Activated CD4-positive, alpha-beta memory T cell treated with anti-CD3 and anti-CD28 coated beads for 36 hours (primary cell): ENCODE measurements at places on chromosomes 7 and 10.

GRCh38 chr7:111758332-111758731 lies 196.0 kb upstream of the IMMP2L start:
- DNase-seq: no peak

GRCh38 chr10:21292763-21293517 lies 232.5 kb downstream of the SKIDA1 start:
- no peak for DNase-seq

DNA sequence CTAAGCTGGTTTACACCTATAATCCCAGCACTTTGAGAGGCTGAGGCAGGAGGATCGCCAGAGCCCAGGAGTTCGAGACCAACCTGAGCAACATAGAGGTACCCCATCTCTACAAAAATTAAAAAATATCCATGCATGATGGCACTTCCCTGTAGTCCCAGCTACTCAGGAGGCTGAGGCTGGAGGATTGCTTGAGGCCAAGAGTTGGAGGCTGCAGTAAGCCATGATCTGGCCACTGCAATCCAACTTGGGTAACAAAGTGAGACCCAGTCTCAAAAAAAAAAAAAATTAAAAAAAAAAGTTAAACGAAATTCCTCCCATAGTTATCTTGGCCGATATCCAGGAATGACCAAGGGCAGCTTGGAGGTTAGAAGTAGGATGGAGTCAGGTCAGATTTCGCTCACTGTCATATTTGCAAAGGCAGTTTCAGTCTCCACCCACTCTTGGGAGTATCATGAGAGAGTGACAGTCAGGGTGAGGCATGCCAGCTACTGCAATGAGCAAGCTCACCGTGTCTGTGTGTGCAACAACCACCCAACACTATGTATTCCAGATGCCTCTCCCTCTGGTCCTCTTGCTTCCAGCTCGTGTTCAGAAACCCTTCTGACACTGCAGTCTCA lies 6.0 kb upstream of the ZDHHC4 start:
- DNase-seq: peak; percentile 42

DNA sequence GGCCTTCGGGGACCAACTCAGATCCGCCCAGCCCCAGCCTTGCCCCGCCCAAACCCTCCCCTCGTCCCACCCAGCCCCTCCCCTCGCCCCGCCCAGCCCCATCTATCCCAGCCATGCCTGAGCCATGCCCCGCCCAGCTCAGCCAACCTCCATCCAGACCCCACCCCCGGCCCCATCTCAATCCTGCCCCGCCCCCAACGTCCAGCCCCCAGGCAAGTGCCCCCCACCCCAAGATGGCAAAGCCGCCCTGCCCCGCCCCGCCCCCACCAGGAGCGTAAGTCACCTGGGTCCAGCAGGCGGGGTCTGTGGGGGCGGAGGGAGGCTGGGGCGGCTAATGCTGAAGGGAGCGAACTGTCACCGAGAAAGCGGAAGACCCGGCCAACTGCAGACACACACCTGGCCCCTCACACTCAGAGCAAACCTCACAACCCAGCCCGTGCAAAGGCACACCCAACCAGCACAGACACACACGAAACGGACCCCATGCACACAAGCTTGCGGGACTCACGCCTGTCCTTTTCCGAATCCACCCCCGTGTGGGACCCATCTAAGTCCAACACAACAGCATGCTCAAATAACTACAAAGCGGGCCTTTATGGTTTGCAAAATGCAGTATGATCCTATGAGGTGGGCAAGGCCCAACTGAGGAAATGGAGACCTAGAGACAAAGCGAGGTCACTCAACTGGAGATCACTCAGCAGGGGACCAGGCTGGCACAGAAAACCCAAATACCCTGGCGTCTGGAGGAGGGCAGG lies 11.5 kb upstream of the OGA start:
- peak; percentile 76 for DNase-seq

DNA sequence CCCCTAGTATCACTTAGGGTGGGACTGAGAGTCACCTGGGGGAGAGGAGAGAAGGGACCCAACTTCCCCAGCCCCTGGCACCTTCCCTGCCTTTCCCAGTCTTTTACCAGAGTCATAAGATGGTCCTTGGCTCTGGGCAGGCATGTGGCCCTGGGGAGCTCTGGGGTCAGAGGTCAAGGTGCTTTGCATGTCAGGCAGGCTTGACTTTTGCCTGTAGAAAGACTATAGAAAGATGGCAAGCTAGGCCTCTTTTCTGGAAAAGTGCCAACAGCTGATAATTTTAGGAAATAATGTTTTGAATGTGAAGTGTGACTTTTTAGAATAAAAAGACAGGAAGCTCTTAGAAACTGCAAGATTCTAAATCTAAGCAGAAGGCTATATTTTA lies 67.5 kb downstream of the MKI67 start:
- no peak for DNase-seq

GRCh38 chr7:30177965-30178364 lies 43.2 kb downstream of the MTURN start:
- no peak for DNase-seq

DNA sequence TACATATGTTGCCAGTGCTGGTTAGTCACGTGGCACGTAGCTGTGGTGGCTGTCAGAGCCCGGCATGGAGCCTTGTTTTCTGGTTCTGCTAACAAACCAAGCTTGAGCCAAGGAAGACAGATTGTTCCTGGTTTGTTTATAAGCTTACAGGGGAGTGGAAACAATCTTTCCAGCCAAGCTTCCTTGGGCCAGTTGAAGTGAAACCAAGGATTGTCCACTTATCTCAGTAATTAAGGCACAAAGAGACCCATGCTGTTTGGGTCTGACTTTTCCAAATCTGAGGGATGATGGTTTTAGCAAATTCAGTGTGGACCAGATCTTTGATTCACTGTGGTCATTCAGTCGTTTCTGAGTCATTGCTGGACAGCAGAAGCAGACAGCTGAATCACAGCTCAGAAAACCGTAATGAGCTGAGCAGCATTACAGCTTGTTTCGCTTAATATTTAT lies 297.3 kb upstream of the COBL start:
- DNase-seq: no peak

GRCh38 chr7:50653981-50654425 lies 88.8 kb upstream of the DDC start:
- no peak for DNase-seq

DNA sequence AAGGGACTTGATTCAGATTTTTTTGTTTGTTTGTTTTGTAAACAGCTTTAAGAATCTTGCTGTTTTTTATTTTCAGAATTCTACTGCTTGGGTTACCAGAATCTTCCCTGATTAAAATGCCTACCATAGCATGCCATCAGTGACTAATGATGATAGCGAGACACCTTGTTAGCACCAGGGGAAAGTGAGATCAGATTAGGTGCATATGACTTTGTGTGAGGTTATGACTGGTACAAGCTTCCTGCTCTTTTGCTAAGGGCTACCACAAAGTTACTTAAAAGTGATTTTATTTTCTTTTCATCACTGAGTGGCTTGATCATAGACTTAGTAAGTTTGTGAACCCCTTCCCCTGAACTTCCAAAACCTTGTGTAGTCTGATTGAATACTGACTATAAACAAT lies 93.5 kb downstream of the SND1 start:
- peak; percentile 11 for DNase-seq

- DNase-seq: no peak
Measured at GRCh38 chr7:77536017-77536412, 1.1 kb upstream of the PTPN12 start.

- DNase-seq: no peak
Measured at GRCh38 chr7:4824120-4824775, 37.6 kb downstream of the PAPOLB start.

GRCh38 chr7:147071536-147071935 lies 954.9 kb downstream of the CNTNAP2 start:
- DNase-seq: no peak

DNA sequence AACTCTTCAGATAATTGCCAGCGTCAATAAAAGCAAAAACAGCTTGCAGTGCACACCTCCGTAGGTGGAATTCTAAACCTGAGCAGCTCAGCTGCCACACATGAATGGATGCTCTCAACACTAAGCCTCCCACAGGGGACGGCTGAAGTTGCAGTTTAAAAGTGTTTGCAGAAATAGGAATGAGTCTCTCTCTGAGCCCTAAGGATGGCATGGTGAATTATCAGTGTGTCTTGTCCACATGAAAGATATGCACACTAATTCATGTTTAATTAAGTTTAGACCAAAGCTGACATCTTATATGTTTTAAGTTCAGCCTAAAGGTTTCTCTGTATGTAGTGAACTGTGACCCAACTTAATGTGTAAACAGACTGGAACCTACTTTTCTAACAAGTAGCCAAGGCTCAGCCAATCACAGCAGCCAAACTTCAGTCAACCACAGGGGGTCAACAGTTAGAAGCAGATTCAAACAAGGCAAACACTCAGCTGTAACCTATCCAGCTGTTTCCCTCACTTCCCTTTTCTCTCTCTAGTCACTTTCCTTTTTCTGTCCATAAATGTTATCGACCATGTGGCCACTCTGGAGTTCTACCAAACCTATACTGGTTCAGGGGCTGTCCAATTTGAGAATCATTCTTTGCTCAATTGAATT lies 38.1 kb downstream of the CTTNBP2 start:
- no peak for DNase-seq

DNA sequence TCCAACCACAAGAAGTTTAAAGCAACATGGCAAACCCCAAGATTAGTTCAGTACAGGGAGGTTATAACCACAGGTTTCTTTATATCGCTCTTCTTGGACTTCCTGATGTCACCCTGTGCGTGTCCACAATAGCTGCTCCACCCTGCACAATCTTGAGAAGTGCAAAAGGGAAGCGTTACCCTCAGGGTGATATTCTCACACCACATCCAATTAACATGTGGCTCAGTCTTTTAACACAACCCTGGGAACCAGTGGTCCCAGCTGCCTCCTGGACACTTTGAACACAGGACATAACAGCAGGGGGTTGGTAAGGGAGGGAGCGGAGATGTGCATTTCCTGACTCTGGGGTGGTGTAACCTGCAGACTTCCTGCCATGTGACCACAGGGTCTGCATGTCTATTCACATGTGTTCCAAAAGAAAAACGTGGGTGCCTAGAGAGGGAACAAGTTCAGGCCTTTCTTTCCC lies 64.6 kb downstream of the GSAP start:
- DNase-seq: peak; percentile 57

GRCh38 chr10:86632009-86632800 lies 22.1 kb upstream of the OPN4 start:
- no peak for DNase-seq

DNA sequence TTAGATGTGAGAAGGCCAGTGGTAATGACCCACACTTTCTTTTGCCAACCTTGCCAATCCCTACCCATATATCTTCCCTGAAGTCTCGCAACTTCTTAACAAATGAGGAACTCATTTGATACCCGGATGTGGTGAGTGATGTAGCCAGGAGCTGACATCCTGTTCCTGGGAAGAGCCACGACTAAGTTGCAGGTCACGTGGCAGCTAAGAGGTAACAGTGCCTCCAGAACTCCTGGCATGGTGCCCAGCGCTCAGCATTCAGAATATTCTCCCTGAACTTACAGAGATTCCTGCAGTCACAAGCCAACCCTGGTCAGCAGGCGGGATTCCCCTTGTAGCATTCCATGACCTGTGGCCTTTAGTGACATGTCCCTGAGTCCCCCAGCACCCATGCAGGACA lies 282.5 kb downstream of the GALNT17 start:
- DNase-seq: no peak

DNA sequence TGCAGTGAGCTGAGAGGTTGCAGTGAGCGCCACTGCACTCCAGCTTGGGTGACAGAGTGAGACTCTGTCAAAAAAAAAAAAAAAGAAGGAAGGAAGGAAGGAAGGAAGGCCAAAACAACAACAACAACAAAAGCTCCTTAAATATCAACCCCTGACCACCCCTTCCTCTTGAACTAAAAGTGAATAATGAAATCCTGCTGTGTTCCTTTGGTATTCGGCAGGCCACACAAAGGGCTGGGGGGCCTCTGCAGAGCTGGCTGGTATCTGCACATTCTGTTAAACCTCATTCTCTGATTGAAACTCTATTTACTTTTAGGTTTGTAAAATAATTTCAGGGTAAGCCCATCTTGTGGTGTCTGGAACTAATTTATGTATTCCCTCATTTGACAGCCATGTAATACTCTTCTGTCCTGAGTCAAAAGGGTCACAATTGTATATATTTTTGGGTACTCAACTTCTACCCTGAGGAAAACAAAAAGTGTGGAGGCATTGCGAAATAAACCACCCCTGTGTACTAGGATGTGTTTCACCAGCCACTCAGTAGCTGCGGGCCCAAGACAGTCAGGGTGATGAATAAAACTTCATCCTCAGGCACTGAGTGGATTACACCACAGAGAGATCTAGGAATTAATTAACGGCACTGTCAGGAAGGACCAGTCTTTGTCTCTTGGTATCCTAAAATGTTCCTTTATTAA lies 446.4 kb upstream of the PFKP start:
- DNase-seq: no peak

DNA sequence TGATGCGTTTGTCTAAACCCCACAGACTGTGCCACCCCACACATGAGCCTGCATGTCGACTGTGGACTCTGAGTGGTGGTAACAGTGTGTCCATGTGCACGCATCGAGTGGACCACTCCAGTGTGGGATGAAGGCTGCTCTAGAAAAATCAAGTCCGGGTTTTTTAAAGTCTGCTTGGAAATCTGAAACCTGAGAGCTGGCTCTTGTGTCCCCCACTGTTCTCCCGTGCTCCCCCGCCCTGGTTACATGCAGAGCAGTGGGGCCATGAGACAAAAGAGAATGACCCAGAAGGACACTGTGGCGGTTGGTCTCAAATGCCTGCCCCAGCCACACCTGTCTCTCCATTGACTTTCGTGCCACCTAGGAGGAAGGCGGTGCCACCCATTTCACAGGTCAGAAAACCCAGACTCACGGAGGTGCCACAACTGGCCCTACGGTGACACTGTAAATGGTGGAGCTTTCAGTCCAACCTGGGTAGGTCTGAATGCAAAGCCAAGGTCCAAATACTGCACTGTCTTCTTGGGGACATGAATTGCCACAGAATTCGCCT lies 27.3 kb upstream of the PWWP2B start:
- no peak for DNase-seq

DNA sequence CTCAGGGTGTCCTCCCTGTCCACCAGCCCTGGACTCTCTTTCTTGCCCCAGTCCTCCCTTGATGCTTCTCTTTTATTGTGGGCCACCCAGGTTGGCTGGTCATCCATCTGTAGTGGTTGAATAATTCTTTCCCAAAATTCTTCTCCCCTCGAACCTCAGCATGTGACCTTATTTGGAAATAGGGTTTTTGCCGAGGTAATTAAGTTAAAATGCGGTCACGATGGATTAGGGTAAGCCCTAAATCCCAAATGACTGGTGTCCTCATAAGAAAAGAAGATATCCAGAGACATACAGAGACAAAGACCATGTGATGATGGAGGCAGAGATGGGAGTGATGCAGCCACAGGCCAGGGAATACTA lies 74.3 kb downstream of the GFRA1 start:
- no peak for DNase-seq

DNA sequence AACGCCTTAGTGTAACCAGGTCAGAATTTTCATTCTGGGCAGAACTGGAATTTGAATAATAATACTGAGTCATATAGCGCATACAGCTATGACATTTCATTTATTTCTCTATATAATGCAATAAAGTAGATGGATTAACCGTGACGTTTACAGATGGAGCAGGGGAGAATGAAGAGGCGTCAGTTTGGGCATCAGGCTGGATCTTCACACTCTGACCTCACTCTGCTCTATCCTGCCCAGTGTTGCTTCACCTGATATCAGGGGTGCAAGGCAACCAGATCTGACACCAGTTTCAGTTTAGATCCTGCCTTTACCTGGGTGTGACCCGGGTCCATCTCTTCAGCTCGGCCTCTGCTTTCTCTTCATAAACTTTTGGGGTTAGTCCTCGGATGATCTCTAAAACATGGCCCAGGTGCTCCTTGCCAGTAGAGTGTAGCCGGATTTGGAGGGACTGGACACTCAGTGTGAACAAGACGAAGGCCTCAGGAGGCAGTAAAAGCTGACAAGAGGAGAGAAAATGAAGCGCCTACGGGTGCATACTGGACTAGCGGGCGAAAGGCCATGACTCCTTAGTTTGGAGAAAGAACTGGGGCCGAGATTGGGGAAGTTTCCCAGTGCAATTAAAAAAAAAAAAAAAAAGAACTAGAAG lies 1.4 kb upstream of the ZYX start:
- no peak for DNase-seq
